Cerebellum (tissue), 4 donors: ENCODE measurements at places on chromosomes 5 and 9. TPM values are rescaled to one million over a fixed set of nuclear protein-coding genes. Genes with fewer than 3 reads are reported as not detected.

- DNase-seq = no peak
These were observed 303.4 kb upstream of the ATP10B start for GRCh38 chr5:161155451-161155850.

The FBP1 gene
- not detected for total RNA-seq

GRCh38 chr9:77585335-77585786 is 62.8 kb downstream of the GNA14 start:
- DNase-seq = no peak

The GAPVD1 gene
- total RNA-seq = 83.3 TPM

DNA sequence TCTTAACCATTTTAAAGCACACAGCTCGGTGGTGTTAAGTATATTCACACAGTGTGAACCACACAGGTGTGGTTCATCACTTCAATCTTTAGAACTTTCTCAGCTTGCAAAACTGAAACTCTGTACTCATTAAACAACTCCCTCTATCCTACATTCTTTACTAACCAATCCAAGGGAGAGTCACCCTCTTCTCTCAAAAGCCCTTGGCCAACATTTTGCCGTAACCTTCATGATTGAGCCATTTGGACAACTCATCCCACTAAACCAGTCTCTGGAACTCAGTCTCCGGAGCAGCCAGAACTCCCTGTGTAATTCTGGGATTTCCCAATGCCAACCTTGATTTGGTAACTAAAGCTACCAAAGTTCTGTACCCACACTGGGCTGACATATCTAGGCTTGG is 84.7 kb downstream of the TTC39B start:
- DNase-seq = no peak
